Colonic mucosa (tissue), 4 donors: ENCODE measurements at places on chromosomes 13 and 19. TPM values are rescaled to one million over a fixed set of nuclear protein-coding genes. Genes with fewer than 3 reads are reported as not detected.

GRCh38 chr13:71210861-71211260 lies 656.1 kb downstream of the DACH1 start:
- no peak for DNase-seq

DNA sequence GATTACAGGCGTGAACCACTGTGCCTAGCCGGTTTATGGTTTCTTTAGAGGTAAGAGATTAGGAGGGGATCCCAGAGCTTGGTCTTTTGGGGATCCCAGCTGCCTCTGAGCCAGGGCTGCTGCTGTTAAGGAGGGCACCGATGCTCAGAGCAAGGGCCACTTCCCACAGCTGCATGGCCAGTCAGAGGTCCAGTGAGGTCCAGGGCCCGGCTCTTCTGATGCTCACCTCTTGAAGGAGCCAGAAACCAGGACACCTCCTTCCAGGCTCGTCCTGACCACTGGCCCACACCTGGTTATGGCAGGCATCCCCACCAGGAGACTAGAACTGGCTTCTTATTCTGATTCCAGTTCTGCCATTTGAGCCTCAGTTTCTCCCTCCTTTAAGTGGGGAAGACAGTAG lies 149.0 kb downstream of the TEX29 start:
- DNase-seq, result no peak

- no peak for DNase-seq
These were observed 53.9 kb upstream of the CEACAM21 start for GRCh38 chr19:41521931-41522555.

- peak; percentile 80 for DNase-seq
These were observed 1.1 kb downstream of the ZNF444 start for GRCh38 chr19:56142087-56142787.

TUBB4A gene
- 0.44 TPM for total RNA-seq

NLRP4 gene
- total RNA-seq, result not detected
